Fibroblast of skin of abdomen (primary cell): ENCODE measurements at places on chromosomes 5 and 9.

- DNase-seq: no peak
Observed at GRCh38 chr5:100889165-100889743, 13.8 kb downstream of the ST8SIA4 start.

DNA sequence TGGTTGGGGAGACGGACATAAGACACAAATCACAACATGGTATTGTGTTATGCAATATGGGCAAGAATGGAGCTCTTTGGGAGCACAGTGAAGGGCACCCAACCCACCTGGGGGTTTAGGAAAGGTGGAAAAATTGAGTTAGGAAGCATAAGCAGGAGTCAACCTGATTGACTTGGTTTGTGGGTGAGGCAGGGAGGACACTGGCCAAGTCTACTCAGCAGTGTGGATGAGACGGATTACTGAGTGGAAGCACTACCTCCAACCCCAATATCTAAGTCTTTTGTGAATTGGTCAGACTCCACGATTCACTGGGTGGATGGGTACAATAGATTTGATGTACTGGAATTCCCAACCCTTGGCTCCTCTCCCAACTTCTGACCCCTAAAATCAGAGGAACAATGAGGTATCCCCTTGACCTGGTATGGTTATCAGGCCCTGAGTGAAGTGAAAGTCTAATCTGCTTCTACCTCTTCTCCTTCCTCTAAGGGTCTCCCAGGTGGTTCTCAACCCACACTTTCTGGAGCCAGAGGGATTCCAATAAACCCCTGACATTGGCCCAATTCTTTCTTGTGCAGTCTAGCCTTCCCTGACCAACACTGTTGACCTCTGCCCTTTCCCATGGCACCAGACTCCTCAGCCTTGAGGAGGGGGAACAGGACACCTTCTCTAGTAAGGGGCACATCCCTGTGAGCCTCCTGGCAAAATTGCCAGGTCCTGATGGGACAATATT lies 5.2 kb downstream of the EGR1 start:
- DNase-seq: peak; percentile 45

DNA sequence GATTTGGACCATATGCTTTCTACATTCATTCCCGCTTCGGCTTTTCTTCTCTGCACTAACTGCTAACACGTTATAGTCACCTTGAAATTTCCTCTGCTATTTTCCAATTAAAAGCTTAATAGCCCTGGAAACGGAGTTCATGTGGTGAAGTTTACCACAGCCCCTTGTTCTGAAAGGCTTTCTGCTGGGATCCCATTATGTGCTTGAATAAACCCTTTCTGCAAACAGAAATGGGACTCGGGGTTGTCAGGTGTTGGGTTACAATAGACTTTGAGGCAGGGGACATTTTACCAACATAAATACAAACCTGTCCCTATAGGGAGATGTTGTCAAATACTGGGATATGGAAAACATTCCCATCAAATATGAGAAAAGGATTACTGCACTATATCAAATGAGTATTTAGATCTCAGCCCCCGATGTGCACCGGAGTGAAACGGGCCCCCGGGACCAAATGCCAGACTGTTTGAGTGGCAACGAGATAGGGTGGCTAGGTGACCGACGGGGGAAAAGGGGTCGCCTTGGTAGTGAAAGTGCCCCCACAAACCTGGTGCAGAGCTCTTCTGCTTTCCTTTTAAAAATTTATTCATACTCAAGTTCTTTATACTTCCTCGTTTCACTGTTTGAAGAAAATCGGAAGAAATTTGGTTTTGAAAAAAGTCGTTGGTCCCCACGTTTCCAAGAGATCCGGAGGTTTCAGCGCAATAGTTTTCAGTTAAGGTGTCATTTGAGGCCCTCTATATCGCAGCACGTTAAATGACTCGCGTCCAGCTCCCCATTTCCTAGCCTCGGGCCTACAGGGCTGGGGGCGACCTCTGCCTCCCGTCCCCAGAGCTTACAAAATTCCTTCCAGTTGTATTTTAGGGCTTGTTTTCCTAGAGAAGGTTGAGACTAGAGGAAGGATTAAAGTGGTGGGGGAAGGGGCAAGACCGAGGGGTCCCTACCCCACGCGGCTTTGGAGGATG lies 2.1 kb upstream of the DMRT3 start:
- no peak for DNase-seq

GRCh38 chr9:89721176-89721700 lies 116.4 kb downstream of the GADD45G start:
- peak; percentile 5 for DNase-seq

GRCh38 chr9:5886114-5886939 lies 4.4 kb upstream of the MLANA start:
- peak; percentile 63 for DNase-seq

DNA sequence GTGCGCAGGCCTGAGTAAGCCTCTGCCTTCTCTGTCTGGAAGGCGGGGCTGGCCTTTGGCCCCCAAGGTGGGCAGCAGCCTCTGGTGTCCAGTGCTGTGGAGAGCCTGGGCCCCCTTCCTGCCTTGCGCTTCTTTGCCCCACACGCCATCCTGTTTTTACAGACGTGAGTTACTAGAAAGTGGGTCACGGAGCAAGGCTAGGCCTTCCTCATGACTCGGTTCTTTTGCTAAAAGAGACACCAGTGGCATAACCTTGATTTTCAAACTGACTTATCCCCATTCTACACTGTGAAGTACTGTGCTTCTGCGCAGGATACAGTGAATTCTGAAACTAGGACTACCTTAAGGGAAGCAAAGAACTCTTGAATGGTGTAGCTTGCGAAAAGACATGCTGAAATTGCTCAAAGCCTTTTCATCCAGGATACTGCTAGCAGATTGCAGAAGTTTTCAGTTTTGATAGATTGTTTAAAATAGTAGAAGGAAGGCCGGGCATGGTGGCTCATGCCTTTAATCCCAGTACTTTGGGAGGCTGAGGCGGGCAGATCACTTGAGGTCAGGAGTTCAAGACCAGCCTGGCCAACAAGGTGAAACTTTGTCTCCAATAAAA lies 7.2 kb downstream of the ROPN1L start:
- no peak for DNase-seq

DNA sequence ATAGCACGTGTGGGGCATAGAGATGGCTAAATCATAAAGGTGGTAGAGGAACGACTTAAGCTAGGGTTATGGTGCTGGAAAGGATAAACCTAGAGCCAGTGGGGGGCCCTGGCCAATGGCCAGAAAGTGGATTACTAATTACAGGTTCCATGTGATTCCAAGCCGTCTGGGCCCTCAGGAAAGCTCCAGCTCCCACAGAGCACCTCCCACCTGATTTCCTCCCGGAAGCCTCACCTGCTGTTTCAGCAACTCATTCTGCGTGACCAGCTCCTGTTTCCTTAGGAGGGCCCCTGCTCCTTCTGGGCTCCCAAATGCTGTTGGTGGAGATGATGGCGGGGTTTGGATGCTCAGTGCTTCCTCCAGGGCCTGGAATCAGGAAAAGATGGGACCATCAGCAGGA lies 16.2 kb downstream of the GPX3 start:
- no peak for DNase-seq

GRCh38 chr9:132866898-132867297 lies 11.2 kb downstream of the AK8 start:
- DNase-seq: no peak

DNA sequence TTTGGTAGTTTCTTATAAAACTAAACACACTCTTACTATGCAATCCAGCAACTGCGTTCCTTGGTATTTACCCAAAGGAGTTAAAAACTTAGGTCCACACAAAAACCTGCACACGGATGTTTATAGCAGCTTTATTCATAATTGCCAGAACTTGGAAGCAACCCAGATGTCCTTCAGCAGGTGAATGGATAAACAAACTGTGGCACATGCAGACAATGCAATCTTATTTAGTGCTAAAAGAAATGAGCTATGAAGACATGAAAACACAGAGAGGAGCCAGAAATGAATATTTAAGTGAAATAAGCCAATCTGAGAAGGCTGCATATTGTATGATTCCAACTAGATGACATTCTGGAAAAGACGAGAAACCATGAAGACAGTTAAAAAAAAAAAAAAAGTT lies 10.7 kb downstream of the WNK2 start:
- DNase-seq: no peak

- peak; percentile 86 for DNase-seq
Observed at GRCh38 chr9:109910671-109911518, 130.9 kb downstream of the PALM2AKAP2 start.

DNA sequence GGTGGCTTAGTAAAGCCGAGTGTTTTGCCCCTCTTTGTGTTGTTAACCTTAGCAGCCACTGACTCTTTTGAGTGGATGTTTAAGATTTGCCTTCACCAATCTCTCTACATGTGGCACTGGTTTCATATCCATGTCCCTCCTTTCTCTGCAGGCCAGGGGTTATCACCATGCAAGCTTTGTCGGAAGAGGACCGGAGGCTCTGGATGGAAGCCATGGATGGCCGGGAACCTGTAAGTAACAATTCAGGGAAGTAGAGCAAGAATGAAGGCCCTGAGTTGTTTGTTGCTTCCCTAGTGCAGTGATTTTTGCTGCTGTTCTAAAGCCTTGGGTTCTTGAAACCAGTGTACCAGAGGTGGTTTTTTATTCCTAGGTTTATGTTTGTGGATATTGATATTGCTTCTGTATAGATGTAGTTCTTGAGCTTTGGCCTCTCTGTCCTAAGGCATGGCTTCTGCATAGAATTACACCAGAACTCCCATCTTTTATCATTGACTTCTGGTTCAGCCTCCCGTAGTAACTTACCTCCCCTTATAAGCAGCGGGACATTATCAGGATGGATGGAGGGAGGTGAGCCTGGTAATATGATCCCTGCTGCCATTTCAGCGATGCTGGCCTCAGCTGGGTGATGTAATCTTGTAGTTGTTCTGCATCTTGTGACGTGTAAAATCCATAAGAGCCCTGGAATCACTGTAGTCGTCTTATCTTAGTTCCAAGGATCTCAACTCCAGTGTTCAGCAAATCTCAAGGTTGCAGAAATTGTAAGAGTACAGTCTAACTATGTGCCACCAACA lies 161.9 kb downstream of the ARHGAP26 start:
- no peak for DNase-seq

- DNase-seq: peak; percentile 76
Observed at GRCh38 chr9:33225319-33226147, 14.4 kb upstream of the SPINK4 start.

DNA sequence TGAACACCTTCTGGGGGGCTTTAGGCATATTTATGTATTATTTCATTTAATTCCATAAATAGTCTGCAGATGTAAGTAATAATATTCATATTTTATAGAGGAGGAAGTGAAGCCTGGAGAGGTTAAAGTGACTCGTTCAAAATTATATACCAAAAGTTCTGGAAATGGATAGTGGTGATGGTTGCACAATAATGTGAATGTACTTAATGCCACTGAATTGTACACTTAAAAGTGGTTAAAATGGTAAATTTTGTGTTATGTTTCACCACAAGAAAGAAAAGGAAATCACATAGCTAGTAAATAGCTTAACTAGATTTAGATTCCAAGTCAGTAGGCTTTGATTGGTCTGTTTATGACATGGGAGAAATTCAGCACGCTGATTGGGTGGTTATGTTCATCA lies 13.0 kb upstream of the TMEFF1 start:
- DNase-seq: no peak
